ENCODE measurements at places on chromosomes 7 and 10.

- DNase-seq, result no peak
These were observed 160.7 kb upstream of the ZNF32 start for GRCh38 chr10:43809211-43809930.

GRCh38 chr7:45582868-45583277, 8.7 kb downstream of the ADCY1 start:
- DNase-seq, result peak; percentile 53

- no peak for DNase-seq
These were observed 55.6 kb downstream of the STEAP1B start for GRCh38 chr7:22444181-22444971.

- no peak for DNase-seq
These were observed 67.8 kb downstream of the CARD11 start for GRCh38 chr7:2975821-2976371.

DNA sequence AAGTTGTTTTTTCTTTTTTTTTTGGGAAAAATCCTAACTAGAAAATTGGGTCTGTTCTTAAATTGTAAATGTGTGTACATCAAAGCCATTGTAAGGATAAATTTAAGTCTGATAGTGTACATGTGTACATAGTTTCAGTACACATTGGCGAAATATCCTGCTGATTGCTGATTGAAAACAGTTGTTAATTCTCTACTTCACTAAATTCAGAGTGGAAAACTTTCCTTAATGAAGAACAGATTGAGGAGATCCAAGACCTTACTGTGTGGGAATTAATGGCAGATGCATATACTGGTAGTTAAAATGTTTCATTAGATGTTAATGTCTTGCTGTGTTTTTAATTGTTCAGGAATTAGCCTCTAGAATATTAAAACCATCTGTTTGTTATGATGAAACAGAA, 506.0 kb downstream of the AUTS2 start:
- DNase-seq, result no peak

- no peak for DNase-seq
These were observed 126.9 kb upstream of the ADCY1 start for GRCh38 chr7:45447296-45447695.

DNA sequence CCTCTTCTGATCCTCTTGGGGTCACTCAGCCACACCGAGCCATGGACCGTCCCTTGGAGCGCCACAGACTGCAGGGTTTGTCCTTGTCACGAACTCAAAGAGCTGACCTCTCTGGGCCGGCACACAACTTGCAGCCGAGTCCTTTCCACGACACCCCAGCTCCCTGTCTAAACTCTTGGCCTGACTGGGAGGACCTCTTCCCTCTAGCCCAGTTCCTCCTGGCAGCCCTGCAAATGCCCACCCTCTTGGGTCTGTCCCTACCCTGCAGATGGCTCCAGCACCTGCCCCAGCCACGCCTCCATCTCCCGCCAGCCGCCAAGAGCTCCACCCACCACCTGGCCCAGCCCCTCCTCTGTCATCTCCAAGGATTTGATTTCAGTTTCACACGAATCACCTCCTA, 339.2 kb downstream of the DNAJB6 start:
- DNase-seq, result no peak

DNA sequence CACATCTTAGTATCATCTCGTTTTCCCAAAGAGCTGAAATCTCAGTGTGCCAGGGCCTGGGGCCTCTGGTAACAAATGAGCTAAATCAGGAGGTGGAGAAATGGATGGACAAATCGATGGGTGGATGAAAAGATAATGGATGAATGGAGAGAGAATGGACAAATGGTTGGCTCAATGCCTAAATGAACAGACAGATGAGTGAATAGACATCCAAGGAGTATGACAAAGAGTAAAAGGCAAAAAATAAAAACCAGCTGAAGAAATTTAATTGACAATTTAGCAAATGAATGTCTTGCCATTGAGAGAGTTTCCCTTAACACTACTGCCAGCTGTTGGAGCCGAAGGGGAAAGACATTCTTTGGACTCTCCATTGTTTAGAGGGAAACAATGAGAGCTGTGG, 8.0 kb downstream of the SYCE1 start:
- DNase-seq, result no peak

DNA sequence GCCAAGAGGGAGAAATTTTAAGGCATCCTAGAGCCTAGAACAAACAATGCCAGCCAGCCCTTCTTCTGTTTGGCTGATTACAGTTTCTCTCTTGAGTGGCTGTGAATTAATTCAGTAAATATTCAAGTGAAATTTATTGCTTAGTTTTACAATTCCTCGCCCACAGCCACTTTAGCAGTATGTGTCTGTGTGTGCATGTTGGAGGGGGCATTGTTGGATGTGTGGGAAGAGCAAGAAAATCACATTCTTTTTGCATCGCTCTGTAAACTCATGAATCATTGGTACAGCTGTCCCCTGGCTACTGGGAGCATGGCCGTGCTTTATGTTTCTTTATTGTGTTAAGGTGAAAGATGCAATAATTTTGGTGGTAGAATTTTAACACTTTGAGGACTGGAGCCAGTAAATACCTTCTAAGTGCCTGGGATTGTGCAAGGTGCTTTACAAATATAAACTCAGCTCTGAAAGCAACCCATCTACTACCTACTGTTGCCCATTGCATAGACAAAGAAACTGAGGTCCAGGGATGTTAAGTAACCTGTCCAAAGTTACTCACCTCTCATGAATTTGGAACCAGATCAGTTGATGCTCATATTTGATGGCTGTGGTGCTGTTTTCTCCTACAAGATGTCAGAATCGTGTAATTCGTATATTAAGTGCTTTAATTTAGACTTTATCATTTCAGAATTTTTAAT, 89.9 kb upstream of the BTBD16 start:
- DNase-seq, result no peak

GRCh38 chr10:45429790-45430189, 55.8 kb downstream of the ALOX5 start:
- no peak for DNase-seq

GRCh38 chr10:107059068-107059804, 105.3 kb downstream of the SORCS1 start:
- DNase-seq, result no peak

DNA sequence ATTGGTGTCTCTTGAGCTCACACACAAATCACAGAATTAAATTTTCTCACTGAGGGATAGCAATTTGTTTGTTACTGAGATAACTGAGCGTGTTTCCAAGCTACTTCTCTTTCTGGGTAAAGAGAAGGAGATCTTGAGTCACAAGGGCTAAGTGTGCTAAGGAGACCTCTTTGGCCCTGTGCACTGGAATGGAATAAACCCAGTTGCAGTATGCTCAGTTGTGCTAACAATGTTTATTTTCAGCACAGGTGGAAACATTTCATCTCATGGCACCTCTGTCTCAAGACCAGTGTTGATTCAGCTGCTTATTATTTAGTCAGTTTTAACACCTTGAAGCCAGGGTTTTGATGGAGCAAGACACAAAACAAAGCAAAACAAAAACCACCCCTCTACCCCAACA, 22.5 kb upstream of the UBE2H start:
- no peak for DNase-seq

GRCh38 chr7:14144538-14144937, 155.1 kb upstream of the ETV1 start:
- DNase-seq, result no peak

DNA sequence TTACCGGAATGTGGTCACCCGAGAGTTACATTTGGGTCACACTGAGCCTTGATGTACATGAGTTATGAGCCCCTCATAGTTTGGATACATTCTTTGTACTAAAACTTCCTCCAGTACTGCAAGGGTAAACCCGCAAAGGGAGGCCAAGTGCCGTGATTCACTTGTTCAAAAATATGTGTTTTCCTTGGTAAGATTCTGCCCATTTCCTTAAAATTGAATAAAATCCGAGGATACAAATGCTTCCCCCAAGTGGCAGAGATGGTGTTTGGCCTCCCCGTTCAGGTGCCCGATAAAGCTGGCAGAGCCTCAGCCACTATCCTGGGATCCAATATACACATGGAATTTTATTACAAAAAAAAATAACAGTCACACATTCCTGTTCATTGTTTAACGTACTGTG, 268.3 kb downstream of the DIP2C start:
- no peak for DNase-seq

GRCh38 chr7:99557196-99557607, 1.2 kb upstream of the ZNF655 start:
- DNase-seq, result no peak

DNA sequence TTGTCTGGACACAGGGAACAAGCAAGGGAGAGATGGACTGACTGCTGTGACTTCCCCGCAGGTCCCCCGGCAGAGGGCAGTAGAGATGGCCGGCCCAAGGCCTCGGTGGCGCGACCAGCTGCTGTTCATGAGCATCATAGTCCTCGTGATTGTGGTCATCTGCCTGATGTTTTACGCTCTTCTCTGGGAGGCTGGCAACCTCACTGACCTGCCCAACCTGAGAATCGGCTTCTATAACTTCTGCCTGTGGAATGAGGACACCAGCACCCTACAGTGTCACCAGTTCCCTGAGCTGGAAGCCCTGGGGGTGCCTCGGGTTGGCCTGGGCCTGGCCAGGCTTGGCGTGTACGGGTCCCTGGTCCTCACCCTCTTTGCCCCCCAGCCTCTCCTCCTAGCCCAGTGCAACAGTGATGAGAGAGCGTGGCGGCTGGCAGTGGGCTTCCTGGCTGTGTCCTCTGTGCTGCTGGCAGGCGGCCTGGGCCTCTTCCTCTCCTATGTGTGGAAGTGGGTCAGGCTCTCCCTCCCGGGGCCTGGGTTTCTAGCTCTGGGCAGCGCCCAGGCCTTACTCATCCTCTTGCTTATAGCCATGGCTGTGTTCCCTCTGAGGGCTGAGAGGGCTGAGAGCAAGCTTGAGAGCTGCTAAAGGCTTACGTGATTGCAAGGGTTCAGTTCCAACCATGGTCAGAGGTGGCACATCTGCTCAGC, 6.0 kb downstream of the CYREN start:
- no peak for DNase-seq

DNA sequence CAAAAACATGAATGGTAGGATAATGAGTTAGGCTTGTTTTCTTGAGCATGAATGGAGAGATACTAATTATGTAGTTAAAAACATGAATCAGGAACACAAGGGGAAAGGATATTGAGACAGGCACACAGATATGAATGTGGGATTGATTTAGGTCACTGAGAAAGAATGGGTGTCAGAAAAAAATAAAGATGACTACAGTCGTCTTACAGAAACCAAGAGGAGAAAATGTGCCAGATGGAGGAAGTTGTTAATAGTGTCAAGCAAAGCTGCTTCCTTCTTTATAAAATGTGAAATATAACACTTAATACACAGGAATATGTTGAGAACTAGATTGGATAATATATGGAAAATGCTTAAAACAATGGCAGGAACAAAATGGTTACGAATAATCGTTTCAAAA, 173.3 kb upstream of the BET1 start:
- DNase-seq, result no peak

DNA sequence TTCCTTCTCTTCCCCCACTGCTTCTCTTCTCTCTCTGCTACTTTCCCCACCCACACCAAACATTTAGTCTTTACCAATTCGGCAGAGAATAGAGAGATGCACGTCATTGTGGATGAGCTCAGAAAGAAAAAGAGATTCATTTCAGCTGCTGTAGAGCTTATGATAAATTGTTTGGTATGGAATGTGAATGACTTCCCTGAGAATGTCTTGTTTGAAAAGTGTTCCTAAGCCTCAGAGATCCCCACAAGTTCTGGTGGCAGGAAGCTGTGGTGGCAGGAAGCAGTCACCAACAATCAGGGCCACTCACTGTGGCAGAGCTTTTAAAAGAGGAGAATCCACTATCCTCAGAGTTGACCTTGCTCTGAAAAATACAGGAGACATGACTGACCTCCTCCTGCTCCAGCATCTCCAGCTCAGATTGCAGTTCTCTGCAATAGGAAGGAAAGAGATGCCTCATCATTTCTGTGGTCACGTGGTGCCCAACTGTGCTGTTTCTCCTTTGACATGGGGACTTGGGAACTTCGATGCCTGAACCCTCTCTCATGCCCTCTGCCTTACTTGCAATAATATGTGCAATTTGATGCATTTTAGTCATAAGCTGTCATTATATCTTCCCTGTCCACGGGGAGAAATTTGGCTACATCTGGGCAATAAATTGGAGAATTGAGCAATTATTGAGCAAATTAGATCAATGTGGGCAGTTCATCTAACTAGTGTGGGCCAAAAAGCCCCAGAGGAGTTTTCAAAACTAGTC, 76.5 kb downstream of the BMPER start:
- DNase-seq, result no peak

DNA sequence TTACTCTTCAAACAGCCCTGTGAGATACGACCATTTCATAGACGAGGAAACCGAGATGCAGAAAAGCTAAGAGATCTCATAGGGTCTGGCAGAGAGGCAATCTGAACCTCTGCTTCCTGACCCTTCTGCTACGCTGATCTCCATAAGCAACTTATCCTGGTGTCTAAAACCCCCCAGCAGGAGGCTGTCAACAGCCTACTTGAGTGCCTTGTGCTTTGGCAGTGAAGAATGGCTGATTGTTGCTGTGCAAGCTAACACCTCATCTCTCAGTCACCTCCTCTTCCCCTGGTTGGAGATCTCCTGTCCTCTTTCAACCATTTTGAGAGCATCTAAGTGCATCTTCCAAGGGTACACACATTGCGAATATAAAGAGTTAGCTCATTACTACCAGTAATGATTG, 86.2 kb downstream of the AOAH start:
- DNase-seq, result peak; percentile 84

DNA sequence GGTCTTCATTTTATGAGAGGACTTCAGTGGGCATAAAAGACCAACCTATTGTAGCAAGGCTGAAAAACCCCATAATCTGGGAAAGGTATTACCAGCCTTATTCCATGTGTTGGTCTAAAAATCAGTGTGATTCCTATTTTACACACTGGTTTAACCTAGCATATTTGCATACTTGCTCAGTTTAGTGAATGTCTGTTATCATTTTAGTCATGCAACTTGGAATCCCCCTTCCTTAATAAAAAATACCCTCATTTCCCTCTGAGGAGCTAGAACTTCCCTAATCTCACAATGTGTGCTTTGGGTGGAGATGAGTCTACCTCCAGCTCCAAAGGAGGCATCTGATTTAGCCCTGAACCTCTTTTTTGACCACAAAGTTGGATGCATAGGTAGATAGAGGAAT, 312.8 kb upstream of the SORCS1 start:
- DNase-seq, result no peak

DNA sequence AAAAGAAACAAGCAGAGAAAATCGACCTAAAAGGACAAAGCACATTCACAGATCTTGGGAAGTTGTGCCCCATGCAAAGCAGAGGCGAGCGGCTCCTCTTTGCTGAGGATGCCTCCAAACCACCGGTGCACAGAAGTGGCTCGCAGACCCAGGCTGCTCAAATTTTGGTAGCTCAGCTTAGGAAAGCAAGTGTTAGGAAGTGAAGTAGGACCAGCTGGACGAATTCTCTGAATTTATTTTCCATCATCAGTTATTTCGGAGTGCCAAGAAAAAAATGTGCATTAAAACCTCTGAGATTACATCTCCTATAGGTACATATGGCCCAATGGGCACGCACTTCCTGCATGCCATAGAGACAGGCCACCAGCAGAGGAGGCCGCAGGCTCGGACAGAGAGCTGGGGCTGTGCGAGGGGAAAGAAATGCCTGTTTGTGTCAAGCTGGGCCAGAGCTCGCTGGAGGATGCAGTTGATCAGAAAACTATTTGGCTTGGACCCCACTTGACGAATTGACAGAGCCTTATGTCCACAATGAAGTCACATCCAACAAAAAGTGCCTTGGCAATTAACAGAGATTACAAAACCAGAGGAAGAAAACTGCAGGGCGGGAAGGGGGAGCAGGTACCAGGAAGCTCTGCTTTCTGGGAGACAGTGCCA, 122.3 kb upstream of the LYZL2 start:
- DNase-seq, result peak; percentile 70

- DNase-seq, result no peak
These were observed 22.3 kb downstream of the TTYH3 start for GRCh38 chr7:2654059-2654458.

- no peak for DNase-seq
These were observed 7.4 kb downstream of the NT5C3A start for GRCh38 chr7:33055158-33055557.

Measured in mesendoderm (in vitro differentiated cells).